Osteoblast (primary cell): ENCODE measurements at places on chromosomes 7 and 10. TPM values are rescaled to one million over a fixed set of nuclear protein-coding genes. Genes with fewer than 3 reads are reported as not detected.

CRHR2 gene
- not detected in 2 replicates for total RNA-seq

AGR2 gene
- total RNA-seq, result not detected in 2 replicates

CCL24 gene
- not detected in 2 replicates for total RNA-seq

PAPOLB gene
- total RNA-seq, result under 0.01 and 0.36 TPM in 2 replicates

GRM3 gene
- total RNA-seq, result not detected in 2 replicates

KCNMA1 gene
- 72.2 and 77.8 TPM in 2 replicates for total RNA-seq

CALY gene
- total RNA-seq, result not detected in 2 replicates

ECHS1 gene
- 55.4 and 56.1 TPM in 2 replicates for total RNA-seq

NEURL1 gene
- total RNA-seq, result under 0.01 TPM in 1 of 2 replicates, not detected in the other

TFPI2 gene
- 8.7 and 10.6 TPM in 2 replicates for total RNA-seq

SPRN gene
- total RNA-seq, result under 0.01 TPM in 2 replicates

MBLAC1 gene
- 2.2 and 2.7 TPM in 2 replicates for total RNA-seq

DNA sequence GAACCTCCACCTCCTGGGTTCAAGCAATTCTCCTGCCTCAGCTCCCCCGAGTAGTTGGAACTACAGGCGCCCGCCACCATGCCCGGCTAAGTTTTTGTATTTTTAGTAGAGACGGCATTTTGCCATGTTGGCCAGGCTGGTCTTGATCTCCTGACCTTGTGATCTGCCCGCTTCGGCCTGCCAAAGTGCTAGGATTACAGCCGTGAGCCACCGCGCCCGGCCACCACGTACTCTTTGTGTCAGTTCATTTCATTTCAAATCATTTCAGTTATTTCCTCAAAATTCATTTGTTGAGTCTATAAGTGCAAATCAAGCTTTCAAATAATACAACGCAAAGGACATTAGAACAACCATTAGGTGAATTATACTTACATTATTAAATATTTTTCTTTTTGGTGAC, 943.8 kb downstream of the TYW1 start:
- DNase-seq, result peak; percentile 21

DNA sequence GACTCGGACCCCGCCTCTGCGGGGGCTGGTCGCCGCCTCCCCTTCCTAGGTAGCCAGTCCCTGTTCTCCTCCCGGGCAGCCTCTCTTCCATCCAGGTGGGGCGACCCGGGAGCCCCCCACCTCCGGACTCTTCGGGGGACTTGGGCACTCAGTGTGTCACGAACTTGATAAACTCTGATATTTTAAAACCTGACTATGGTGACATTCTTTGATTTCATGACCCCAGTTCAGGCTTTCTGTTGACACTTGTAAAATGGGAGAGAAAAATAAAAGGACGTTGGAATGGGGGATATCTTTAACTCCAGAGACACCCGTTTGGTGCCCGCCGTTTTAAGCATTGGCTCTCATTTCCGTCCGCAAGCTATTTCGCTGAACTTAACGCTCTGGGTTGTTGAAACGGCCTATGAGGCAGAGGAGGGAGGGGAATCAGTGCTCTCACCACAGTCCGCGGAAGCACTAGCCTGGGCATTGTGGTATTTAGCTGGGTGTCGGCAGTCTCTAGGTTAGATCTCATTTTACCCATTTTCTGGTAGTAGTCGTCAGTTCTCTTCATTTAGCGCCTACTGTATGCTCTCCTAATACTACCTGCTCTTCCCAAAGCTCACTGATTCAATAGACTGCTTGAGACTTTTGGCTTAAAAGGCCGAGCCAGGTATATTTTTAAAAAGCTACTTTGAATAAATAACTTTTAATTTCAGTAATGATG, 738 bp downstream of the VPS26A start:
- DNase-seq, result peak; percentile 86

GRCh38 chr10:113019692-113020474, 69.8 kb downstream of the TCF7L2 start:
- no peak for DNase-seq

GRCh38 chr10:29033311-29033940, 255.4 kb upstream of the LYZL1 start:
- DNase-seq, result no peak

DNA sequence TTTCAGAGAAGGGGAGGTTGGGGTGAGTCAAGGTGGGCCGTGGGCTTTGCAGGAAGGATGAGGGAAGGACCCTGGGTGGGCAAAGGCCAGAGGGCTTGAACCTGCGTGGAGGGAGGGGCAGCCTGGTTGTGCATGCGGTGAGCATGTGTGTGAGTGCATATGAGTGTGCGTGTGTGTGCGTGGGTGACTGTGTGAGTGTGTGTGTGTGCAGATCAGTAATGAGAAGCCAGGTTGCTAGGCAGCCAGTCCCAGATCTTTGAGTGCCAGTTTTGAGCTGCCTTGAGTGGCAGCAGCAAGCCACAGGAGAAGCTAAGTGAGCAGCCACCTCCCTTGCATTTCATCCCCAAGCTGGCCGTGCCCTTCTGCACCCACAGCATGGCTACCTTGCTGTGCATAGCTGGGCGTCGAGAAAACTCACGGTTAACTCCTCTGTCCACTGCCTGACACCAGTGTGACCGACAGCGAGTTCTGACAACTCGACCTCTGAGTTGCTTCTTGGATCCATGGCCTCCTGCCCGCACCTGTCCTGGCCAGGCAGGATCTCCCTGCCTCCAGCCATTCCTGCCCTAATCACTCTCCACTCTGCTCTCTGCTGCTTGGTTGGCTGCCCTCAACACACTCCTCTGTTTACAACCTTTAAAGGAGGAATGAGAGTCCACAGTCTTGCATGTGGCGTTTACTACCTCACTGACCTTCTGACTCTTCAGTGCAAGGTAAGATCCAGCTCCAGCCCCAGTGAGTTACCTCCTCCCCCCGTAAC, 775.4 kb downstream of the TYW1 start:
- no peak for DNase-seq

DNA sequence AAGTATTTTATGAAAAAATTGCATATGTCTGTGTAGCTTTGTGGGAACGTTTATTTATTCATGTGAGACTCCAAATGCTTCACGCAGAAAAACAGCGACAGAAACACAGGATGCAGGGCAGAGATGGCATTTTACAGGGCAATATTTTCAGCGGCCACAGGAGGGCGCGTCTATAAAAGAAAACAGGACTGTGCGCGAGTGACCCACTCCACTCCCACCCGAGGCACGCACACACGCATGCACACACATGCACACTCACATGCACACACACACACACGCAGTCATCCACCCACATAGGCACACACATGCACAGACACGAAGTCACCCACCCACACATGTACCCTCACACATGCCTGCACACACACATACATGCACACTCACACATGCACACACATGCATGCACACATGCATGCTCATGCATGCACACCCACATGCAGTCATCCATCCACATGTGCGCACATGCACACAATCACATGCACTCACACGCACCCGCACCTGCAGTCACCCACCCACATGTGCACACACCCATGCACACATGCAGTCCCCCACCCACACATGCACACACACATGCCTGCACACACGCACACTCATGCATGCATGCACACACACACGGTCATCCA, 96.3 kb downstream of the DNAJB6 start:
- peak; percentile 94 for DNase-seq

GRCh38 chr7:147798001-147798400, 792.6 kb upstream of the C7orf33 start:
- no peak for DNase-seq

DNA sequence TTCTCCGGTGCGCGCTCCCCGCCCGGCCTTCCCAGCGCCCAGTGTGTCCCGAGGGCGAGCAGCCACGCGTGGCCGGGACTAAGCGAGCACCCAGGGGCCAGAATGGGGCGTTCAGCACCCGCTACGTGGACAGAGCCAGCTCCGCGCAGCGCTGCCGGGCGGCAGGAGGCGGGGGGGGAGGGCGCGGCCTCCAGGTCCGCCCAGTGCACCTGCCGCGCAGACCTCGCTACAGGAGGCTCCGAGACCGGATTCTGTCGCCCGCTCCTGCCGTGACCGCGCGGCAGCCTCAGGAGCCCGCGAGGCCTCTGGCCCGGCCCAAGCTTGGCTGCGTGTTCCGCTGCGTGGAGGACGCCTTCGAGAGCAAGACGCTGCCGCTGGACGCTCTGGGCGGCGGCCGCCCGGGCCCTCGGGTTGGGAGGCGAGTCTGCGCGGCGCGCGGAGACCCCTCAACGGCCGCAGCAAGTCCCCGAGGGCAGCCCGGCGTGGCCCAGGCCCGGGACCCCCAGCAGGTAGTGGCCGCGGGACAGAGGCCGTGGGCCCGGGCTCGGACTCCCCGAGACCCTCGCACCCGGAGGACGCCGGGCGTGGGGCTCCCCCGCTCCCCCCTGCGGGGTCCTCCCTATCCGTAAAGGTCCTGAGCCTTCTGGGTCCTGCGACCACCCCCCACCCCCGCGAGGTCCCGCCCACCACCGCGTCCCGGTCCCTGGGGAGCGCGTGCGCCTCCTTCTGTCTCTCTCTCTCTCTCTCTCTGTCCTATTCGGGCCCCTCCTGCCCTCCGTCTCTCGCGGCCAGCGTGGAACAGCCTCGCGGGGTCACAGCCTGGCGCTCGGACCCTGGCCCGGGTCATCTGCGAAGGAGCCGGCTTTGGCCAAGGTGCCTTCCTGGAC, 904 bp upstream of the DPYSL4 start:
- peak; percentile 95 for DNase-seq

DNA sequence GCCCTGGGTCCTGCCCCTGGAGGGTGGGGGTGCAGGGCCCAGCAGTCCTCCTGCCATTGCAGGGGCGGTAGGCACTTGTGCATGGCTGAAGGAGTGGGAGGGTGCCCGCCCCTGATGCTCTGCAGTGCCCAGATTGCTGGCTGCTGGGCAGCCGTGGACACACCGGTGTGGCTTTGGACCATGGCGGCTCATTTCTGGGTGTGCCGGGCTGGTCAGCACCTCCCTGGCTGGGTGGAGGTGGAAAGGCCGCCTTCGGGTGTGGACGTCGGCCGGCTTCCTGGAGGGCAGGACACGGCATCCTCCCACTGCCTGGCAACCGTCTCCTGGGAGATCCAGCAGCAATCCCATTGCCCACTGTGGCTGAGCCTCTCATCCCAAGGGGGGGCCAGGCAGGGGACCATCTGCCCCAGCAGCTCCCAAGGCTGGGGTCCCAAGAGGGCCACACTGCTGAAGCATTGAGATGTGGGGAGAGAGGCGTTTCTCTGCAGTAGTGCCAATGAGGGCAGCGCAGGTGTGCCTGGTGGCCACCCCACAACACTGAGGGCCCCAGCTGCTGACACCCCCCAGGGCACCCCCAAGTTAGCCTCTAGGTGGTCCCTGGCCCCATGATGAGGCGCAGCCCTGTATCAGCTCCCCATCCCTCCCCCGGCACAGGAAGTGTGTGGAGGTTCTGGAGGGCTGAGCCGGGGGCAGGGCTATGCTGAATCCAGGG, 12.9 kb downstream of the TTYH3 start:
- DNase-seq, result no peak

DNA sequence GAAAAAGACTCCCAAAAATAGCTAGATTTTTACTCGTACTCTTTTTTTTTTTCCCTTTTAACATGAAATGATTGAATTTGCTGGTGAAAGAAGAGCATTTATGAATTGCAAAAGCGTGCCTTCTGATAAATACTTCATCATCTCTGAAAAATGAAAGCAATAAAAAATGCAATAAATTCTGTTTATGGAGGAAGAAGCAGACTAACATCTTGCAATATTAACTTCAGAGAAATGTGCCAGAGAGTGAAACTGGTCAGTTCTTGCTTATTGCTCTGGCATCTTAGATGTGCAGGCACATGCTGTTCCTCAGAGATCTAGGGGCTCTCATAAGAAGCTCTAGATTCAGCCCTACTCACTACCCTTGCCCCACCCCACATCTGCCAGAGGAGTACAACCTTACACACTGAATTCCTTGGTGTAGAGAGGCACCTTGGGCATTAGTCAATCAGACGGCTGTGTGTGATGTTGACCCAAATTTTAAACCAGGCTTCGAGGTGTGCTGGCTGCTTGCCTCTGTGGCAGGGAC, 891.1 kb upstream of the GHITM start:
- DNase-seq, result no peak

- peak; percentile 85 for DNase-seq
These were observed 1.7 kb downstream of the RASGEF1A start for GRCh38 chr10:43264965-43265798.

- no peak for DNase-seq
These were observed 222.0 kb upstream of the C7orf33 start for GRCh38 chr7:148368562-148368961.

DNA sequence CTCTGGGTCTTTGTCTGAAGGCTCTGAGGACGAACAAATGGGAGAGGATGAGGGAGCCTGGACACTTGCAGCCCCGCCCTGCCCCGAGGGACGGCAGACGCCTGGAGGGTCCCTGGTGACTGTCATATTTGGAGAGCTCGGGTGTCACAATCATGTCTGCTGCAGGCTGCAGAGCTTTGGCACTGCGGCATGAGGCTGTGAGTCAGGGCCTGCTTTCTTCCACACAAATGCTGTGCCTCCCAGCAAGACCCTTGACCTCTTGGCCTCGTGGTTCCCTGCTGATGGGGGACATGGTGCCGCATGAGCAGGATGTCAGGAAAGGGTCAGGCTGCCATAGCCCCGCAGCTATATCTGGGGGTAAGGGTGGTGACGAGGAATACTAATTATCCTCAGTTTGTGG, 64.9 kb upstream of the PPIF start:
- DNase-seq, result peak; percentile 90

DNA sequence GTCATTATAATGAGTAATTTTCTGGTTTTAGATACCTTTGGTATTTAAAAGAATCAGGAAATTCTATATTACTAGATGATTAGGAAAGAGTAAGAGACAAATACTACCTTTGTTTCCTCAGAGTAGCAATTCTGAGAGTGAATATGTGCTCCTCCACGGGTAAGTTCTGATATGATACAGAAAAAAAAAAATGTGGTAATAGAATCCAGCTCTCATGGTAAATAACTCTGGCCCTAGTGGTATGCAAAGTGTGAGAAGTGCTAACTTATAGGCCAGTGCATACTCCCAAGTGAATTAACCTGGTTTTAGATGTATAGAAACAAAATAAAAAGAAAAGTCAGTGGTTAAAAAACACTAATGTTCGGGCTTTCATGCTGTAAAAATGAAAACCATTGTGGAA, 512.6 kb upstream of the SEMA3D start:
- DNase-seq, result no peak

- peak; percentile 98 for DNase-seq
These were observed 6.3 kb downstream of the ATG9B start for GRCh38 chr7:151017953-151018420.

DNA sequence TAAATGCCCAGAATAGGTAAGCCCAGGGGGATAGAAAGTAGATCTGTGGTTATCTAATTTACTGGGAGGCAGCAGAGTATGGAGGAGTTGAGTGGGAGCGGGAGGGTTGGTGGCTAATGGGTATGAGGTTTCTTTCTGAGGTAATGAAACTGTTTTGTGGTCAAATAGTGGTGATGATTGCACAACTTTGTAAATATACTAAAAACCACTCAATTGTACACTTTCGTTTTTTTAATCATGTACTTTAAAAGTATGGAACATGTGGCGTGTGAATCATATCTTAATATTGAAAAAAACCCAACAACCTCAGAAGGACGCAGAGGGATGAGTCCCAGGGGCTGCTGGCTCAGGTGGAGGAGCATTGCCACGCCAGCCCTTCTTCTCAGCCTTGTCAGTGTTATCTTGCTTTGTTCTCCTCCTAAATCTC, 118.1 kb downstream of the WDR11 start:
- DNase-seq, result no peak

GRCh38 chr7:19814776-19815175, 41.4 kb upstream of the TMEM196 start:
- DNase-seq, result no peak

- DNase-seq, result no peak
These were observed 86.8 kb upstream of the CACNA2D1 start for GRCh38 chr7:82530361-82530760.

- DNase-seq, result no peak
These were observed 106.9 kb downstream of the ZPBP start for GRCh38 chr7:49986191-49986590.
